ENCODE measurements at places on chromosomes 1 and 21. TPM values are rescaled to one million over a fixed set of nuclear protein-coding genes. Genes with fewer than 3 reads are reported as not detected.

DNA sequence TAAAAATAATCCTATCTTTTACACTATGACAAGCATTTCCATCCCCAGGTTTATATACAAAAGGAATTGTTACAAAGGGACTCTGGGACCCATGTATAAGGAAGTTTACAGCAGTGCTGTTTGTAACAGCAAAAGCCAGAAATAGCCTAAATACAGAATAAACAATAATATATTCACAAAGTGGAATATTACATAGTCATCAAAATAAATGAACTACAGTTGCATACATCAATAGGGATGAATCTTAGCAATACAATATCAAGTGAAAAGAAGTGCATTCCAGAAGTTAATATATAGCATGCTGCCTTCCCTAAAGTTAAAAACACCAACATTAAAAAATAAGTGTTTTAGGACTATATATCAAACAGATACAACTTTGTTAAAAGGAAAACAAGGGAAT is 77.3 kb downstream of the EDEM3 start:
- H3K36me3 ChIP-seq = no peaks in the 10 kb centered on the region
- no peak overlapping the region for H3K4me3 ChIP-seq
- DNase-seq = no peak
- no peaks in the 10 kb centered on the region for H3K27me3 ChIP-seq
- H3K4me1 ChIP-seq = no peaks in the 10 kb centered on the region
- H3K27ac ChIP-seq = no peak overlapping the region

- H3K4me1 ChIP-seq = peaks cover 15% of the 10 kb centered on the region
- peaks cover 7% of the 10 kb centered on the region for H3K36me3 ChIP-seq
- DNase-seq = no peak
- H3K4me3 ChIP-seq = peak overlapping the region; percentile 86
- peak overlapping the region; percentile 47 for H3K27ac ChIP-seq
Measured at GRCh38 chr1:52365071-52365745, 797 bp downstream of the CC2D1B start.

GRCh38 chr1:202671399-202671798 is 38.9 kb downstream of the SYT2 start:
- no peaks in the 10 kb centered on the region for H3K36me3 ChIP-seq
- no peak overlapping the region for H3K4me3 ChIP-seq
- H3K27ac ChIP-seq = no peak overlapping the region
- DNase-seq = no peak
- H3K4me1 ChIP-seq = no peaks in the 10 kb centered on the region
- H3K27me3 ChIP-seq = no peaks in the 10 kb centered on the region

DNA sequence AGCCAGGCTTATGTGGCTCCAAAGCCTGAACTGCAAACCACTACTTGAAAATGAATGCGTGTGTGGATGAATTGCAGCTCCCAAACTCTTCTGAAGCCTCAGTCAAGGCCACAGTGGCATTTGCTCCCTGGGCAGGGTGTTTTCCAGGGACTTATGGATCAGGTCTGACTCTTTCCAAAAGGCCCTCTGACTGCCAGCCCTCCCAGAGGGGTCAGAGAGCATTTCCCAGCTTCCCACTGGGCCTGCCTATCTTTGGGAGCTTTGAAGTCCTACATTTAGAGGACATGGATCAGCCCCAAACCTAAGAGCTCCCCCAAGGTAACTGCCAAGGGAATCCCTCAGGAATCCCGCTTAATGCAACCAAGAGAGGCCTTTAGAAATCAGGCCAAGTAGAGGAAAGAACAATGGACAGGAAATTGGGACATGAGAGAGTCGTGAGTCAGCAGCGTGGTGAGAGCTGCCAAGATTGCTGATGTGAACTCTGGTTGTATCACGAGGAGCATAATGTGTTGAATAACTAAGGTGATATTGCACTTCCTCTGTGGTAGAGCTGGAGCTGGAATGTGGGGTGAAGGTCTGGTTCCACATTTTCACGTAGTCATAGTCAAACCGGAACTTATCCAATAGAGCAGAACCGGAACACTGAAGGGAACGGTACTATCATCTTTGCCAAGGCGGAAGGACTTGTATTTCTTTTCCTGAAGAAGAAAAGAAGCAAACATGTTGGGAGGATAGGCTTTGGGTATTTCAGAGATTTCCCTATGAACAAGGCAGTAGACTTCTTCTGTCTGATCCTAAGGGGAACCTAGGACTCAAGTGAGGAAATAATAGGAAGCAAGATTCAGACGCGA is 99.4 kb upstream of the JUN start:
- no peak for DNase-seq
- no peaks in the 10 kb centered on the region for H3K4me1 ChIP-seq
- H3K36me3 ChIP-seq = no peaks in the 10 kb centered on the region
- H3K4me3 ChIP-seq = no peak overlapping the region

Gene CAMK1G
- total RNA-seq = not detected

DNA sequence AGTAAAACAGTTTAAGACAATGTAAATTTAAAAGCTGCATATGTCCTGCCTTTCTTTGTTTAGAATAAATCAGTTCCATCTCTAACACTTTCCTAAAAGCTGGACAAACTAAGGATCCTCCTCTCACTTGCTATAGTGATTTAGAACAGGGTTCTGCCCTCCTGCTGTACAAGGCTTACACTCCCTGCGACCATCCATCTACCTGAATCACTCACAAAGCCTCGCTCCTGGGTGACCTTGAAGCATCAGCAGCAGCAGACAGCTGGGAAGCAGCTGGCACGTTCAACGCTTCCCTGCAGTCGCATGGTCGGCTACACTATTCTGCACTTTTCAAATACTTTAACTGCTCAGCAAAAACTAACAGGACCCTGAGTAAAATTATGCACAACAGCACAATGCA is 128.0 kb downstream of the NTPCR start:
- no peak overlapping the region for H3K4me3 ChIP-seq
- no peaks in the 10 kb centered on the region for H3K27me3 ChIP-seq
- no peaks in the 10 kb centered on the region for H3K36me3 ChIP-seq
- no peak overlapping the region for H3K27ac ChIP-seq
- no peak for DNase-seq

Gene ATP1A2
- total RNA-seq = not detected

GRCh38 chr1:60791226-60791625 is 291.1 kb upstream of the NFIA start:
- H3K4me1 ChIP-seq = no peaks in the 10 kb centered on the region
- no peaks in the 10 kb centered on the region for H3K36me3 ChIP-seq
- no peak overlapping the region for H3K27ac ChIP-seq
- 0 out of 2 replicates have a peak, but pooled peaks cover 2% of the 10 kb centered on the region for H3K27me3 ChIP-seq
- H3K4me3 ChIP-seq = no peak overlapping the region

GRCh38 chr1:159900086-159900680 is at the start of gene CFAP45:
Gene CFAP45, minus strand, starts transcription at chr1:159900165. Its CDS starts 67 bp downstream, at chr1:159900098.
- no peaks in the 10 kb centered on the region for H3K27me3 ChIP-seq
- H3K4me3 ChIP-seq = no peak within 1 kb of the TSS
- no peaks in the 10 kb centered on the region for H3K4me1 ChIP-seq
- H3K27ac ChIP-seq = no peak within 1 kb of the TSS
- H3K36me3 ChIP-seq = no peaks in the 10 kb centered on the region

Gene HES4
- total RNA-seq = not detected

Gene VANGL2
- total RNA-seq = 0.07 TPM

Gene PLPPR4
- not detected for total RNA-seq

Gene FAM151A
- total RNA-seq = not detected

GRCh38 chr1:48859456-48859855 is 82.8 kb upstream of the BEND5 start:
- DNase-seq = no peak
- H3K4me3 ChIP-seq = no peak overlapping the region

- no peak overlapping the region for H3K4me3 ChIP-seq
- no peaks in the 10 kb centered on the region for H3K36me3 ChIP-seq
- no peaks in the 10 kb centered on the region for H3K4me1 ChIP-seq
Measured at GRCh38 chr1:220873868-220874655, 5.2 kb upstream of the HLX start.

Data from Karpas-422 (cell line).